ENCODE measurements at places on chromosomes 7 and 10. TPM values are rescaled to one million over a fixed set of nuclear protein-coding genes. Genes with fewer than 3 reads are reported as not detected.

SMKR1 gene
- total RNA-seq: 0.97 TPM

SPAM1 gene
- 0.67 TPM for total RNA-seq

ZDHHC16 gene
- 55.6 TPM for total RNA-seq

ALKBH4 gene
- total RNA-seq: 20.6 TPM

CPA1 gene
- total RNA-seq: not detected

BAMBI gene
- 41.4 TPM for total RNA-seq

SEMA3C gene
- total RNA-seq: 0.09 TPM

GLI3 gene
- total RNA-seq: 7.8 TPM

C7orf57 gene
- total RNA-seq: 0.57 TPM

- H3K27me3 ChIP-seq: no peaks in the 10 kb centered on the region
- no peaks in the 10 kb centered on the region for H3K36me3 ChIP-seq
- no peak overlapping the region for H3K27ac ChIP-seq
- no peak overlapping the region for H3K4me3 ChIP-seq
Observed at GRCh38 chr7:129292861-129293260, 68.0 kb downstream of the AHCYL2 start.

GRCh38 chr7:98629001-98629431 is 11.9 kb downstream of the NPTX2 start:
- no peak overlapping the region for H3K4me3 ChIP-seq
- H3K27me3 ChIP-seq: no peaks in the 10 kb centered on the region
- H3K36me3 ChIP-seq: no peaks in the 10 kb centered on the region
- no peaks in the 10 kb centered on the region for H3K4me1 ChIP-seq

- no peak for DNase-seq
- H3K4me3 ChIP-seq: no peak overlapping the region
- no peak overlapping the region for H3K27ac ChIP-seq
- H3K36me3 ChIP-seq: peaks cover 34% of the 10 kb centered on the region
- H3K27me3 ChIP-seq: no peaks in the 10 kb centered on the region
Observed at GRCh38 chr7:105127179-105127578, 113.2 kb downstream of the KMT2E start.

DNA sequence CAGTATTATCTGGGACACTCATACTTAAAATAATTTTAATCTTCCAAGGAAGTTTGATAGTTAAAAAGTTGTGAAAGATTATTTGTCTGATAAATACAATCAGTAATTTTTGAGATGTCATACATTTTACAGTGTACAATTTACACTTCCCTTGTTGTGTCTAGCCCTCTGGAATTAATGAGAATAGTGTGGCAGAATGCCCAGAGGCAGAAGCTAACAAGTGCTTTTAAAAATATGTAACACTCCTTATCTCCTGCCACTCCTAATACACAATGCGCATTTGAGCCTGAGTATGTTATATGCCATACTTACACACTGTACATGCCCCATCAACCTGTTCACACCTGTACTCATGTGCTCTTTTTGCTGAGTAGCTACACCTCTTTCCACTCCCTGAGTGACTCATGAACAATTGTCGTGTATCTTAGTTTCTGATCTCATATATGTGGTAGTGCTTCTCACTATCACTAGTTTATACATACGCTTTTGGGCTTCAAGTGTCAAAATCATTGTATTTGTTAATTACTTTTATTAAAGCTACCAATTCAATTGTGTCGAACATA is 106.9 kb upstream of the GNAI1 start:
- H3K27me3 ChIP-seq: no peaks in the 10 kb centered on the region
- no peaks in the 10 kb centered on the region for H3K4me1 ChIP-seq
- H3K4me3 ChIP-seq: no peak overlapping the region
- H3K36me3 ChIP-seq: no peaks in the 10 kb centered on the region
- no peak for DNase-seq

GRCh38 chr7:94056796-94057207 is 52.6 kb upstream of the BET1 start:
- H3K27me3 ChIP-seq: no peaks in the 10 kb centered on the region
- peak; percentile 67 for DNase-seq
- H3K4me1 ChIP-seq: peaks cover 12% of the 10 kb centered on the region
- H3K4me3 ChIP-seq: no peak overlapping the region
- H3K36me3 ChIP-seq: no peaks in the 10 kb centered on the region

- H3K27me3 ChIP-seq: peaks cover 44% of the 10 kb centered on the region
- no peaks in the 10 kb centered on the region for H3K4me1 ChIP-seq
- no peaks in the 10 kb centered on the region for H3K36me3 ChIP-seq
- no peak within 1 kb of the TSS for H3K27ac ChIP-seq
- DNase-seq: peak; percentile 90
Observed at GRCh38 chr10:43076876-43077420, at the start of gene RET. Gene RET, plus strand, starts transcription at chr10:43077069. Its CDS starts 190 bp downstream, at chr10:43077259.

DNA sequence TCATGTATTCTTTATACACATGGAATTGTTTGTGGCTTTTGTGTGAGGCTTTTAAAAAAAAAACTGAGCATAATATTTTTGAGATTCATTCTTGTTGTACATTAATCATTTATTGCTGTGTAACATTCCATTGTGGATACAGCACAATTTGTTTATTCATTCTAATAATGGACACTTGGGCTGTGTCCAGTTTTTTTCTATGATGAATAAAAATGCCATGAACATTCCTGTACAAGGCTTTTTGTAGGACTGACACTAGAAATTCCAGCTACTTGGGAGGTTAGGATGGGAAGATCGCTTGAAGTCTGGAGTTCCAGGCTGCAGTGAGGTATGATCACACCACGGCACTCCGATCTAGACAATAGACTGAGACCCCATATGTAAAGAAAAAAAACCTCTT is 254.3 kb upstream of the CACNA2D1 start:
- H3K4me1 ChIP-seq: no peaks in the 10 kb centered on the region
- no peak for DNase-seq
- no peaks in the 10 kb centered on the region for H3K36me3 ChIP-seq
- H3K4me3 ChIP-seq: no peak overlapping the region
- H3K27me3 ChIP-seq: no peaks in the 10 kb centered on the region
- H3K27ac ChIP-seq: no peak overlapping the region

- no peaks in the 10 kb centered on the region for H3K27me3 ChIP-seq
- H3K27ac ChIP-seq: no peak overlapping the region
- no peaks in the 10 kb centered on the region for H3K36me3 ChIP-seq
- H3K4me1 ChIP-seq: peaks cover 21% of the 10 kb centered on the region
Observed at GRCh38 chr7:148849393-148850098, 34.5 kb downstream of the EZH2 start.

- no peaks in the 10 kb centered on the region for H3K4me1 ChIP-seq
- no peak overlapping the region for H3K4me3 ChIP-seq
- no peaks in the 10 kb centered on the region for H3K36me3 ChIP-seq
- no peak for DNase-seq
- H3K27me3 ChIP-seq: no peaks in the 10 kb centered on the region
Observed at GRCh38 chr7:71843676-71844075, 568.5 kb downstream of the CALN1 start.

DNA sequence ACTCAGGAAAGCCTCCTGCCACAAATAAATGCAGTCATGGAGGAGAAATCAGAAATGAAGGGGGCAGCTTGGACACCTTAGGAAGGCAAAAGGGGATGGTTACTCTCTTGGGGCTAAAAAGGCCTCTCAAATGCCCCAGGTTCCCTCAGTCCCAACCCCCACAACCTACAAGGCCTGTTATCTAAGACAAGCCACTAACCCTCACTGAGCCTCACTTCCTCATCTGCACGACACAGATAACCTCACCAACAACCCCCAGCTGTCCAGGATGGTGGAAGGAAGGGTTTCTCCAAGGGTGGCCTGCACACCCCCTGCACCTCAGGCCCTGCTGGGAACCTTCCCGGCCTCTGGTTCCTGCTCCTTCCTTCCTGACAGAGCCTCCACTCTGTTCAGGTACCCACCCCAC is 29.2 kb downstream of the SORBS1 start:
- peaks cover 28% of the 10 kb centered on the region for H3K4me1 ChIP-seq
- no peak overlapping the region for H3K4me3 ChIP-seq
- no peak overlapping the region for H3K27ac ChIP-seq
- no peaks in the 10 kb centered on the region for H3K27me3 ChIP-seq
- no peak for DNase-seq

DNA sequence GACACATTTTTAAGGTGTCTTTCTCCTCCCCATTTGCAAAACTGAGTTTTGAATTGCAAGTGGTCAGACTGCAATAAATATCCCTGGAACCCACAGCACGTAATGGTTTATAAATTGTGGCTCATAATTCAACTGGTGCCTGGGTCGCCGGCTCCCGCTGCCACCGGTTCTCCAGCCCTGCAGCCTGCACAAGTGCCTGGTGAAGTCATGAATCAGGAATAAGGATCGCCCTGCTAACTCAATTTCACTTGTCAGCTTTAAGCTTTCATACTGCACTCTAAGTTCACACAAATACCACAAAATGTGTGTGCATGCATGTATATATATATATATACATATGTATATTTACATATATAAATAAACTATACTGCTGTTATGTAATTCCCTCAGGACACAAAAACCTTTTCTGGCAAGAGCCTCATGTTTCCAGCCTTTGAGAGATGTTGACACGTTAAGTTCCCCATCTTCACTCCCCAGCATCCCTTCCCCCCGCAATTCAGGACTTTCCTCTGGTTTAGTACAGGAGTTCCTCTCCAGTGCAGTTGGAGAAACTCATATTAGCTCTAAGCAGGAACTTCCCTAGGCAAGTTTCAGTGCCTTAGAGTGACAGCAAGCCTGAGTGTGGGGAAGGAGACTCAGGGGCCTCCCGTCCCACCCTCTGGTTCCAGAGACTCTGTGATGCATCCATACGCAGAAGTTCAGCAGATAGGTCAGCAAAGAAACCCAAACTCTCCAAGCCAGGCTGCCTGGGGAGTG is 129.2 kb upstream of the UNC5B start:
- H3K36me3 ChIP-seq: no peaks in the 10 kb centered on the region
- no peaks in the 10 kb centered on the region for H3K27me3 ChIP-seq
- no peaks in the 10 kb centered on the region for H3K4me1 ChIP-seq
- no peak overlapping the region for H3K4me3 ChIP-seq

- no peak overlapping the region for H3K27ac ChIP-seq
- no peaks in the 10 kb centered on the region for H3K27me3 ChIP-seq
- no peaks in the 10 kb centered on the region for H3K36me3 ChIP-seq
- H3K4me3 ChIP-seq: no peak overlapping the region
Observed at GRCh38 chr7:40356312-40356711, 221.5 kb downstream of the SUGCT start.

GRCh38 chr7:77954773-77955555 is 156.4 kb downstream of the PHTF2 start:
- H3K27ac ChIP-seq: no peak overlapping the region
- no peak overlapping the region for H3K4me3 ChIP-seq
- DNase-seq: no peak
- no peaks in the 10 kb centered on the region for H3K36me3 ChIP-seq
- H3K27me3 ChIP-seq: peaks cover 25% of the 10 kb centered on the region
- no peaks in the 10 kb centered on the region for H3K4me1 ChIP-seq

- H3K36me3 ChIP-seq: no peaks in the 10 kb centered on the region
- H3K27me3 ChIP-seq: no peaks in the 10 kb centered on the region
- DNase-seq: no peak
- no peak overlapping the region for H3K27ac ChIP-seq
Observed at GRCh38 chr7:113491305-113491704, 373.0 kb upstream of the SMIM30 start.

GRCh38 chr7:51273360-51273759 is 43.2 kb downstream of the COBL start:
- H3K27me3 ChIP-seq: no peaks in the 10 kb centered on the region
- H3K36me3 ChIP-seq: no peaks in the 10 kb centered on the region
- H3K4me3 ChIP-seq: no peak overlapping the region
- DNase-seq: no peak
- H3K4me1 ChIP-seq: peaks cover 6% of the 10 kb centered on the region
- no peak overlapping the region for H3K27ac ChIP-seq
